ENCODE measurements at places on chromosomes 3 and 15.

GRCh38 chr3:141164852-141165251, 66.8 kb upstream of the PXYLP1 start:
- DNase-seq: no peak

DNA sequence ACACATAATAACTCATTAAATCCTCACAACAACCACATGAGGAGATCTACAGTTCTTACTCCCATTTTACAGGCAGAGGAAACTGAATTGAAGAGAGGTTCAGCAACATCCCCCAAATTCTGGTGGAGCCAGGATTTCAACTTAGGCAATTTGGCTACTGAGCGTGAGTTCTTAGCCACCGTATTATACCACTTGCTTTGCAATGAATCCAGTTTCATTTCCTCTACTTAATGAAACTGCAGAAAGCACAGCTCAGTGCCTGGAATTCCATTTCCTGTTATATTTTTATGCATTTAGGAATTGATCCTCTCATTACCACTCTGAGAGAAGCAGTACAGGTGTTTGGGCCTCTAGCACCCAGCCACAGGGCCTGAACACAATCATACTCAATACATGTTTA, 4.3 kb downstream of the ZNF860 start:
- no peak for DNase-seq

GRCh38 chr3:166445865-166446264, 608.6 kb upstream of the BCHE start:
- DNase-seq: no peak

DNA sequence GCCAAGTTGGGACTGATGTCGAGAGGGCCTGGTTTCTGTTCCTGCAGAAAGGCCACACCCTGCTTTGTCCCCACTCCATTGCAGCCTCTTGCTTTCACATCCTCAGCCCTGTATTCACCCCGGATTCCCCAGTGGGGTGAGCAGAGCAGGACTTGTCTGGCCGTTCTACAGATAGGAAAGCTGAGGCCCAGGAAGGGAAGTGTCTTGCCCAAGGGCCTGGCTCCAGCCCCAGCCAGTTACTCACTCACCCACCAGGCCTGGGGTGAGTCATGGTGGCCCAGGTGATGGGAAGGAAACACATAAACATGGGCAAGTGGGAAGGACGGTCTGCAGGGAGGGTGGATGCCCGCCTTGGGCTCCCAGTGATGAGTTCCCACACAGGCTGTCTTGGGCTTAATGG, 6.1 kb upstream of the DUSP7 start:
- DNase-seq: peak; percentile 26

GRCh38 chr3:52530918-52531826, 2.5 kb downstream of the NT5DC2 start:
- DNase-seq: no peak

DNA sequence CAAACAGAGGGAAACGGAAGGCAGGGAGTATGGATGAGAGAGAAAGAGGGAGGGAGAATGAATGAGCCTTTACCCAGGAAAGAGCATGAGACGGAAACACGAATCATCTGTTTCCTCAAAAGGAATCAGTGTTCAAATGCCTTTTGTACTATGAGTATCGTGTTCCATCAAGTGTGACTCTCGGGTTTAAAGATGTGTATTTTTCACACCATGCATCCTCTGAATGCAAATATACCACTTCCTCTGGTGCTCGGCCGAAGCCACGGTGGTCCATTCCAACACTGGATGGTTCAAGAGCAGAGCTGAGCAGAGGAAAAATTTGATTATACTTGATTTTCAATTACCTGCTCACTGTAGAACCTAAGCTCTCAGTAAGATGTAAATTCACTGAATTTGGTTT, 505.1 kb downstream of the MECOM start:
- no peak for DNase-seq

- no peak for DNase-seq
These were observed 107.0 kb downstream of the RPLP1 start for GRCh38 chr15:69559440-69560190.

DNA sequence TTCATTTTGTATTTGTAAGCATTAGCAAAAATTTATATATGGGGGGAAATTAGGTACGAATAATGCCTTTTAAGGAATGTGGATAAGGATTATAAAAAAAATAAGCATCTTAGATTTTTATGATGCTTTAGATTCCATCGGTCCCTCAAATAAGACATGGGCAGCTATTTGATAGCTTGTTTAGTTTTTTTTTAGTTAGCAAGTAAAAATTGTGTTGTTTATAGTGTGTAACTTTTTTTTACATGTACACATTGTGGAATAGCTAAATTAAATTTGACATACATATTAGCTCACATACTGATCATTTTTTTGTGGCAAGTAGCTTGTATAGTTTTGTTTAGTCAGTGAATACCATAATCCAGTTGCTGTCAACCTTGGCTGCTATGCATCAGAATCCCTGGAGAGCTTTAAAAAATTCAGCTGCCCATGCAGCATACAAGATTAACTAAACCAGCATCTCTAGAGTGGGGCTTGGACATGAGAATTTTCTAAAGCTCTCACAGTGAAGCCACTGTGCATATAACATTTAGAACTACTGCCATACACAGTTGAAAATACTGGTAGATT, 53.9 kb downstream of the TMOD3 start:
- DNase-seq: no peak

DNA sequence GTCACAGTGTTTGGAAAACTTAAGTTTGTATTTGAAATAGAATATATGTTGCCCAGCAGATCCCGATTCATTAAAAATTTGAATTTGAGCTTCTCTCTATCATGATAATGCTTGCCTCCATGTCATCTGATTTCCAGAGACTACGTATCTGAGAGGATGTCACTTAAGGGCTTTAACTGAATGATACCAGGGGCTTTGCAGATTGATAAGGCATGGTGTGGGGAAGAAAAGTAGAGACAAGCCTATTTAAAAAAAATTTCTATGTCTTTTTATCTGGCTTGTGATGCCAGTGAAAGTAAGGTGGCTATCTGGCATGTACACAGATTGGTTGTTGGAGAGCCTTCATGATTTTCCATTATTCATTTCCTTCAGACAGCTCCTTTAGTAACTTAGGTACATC, 72.7 kb downstream of the UBE2E2 start:
- no peak for DNase-seq

- no peak for DNase-seq
These were observed 74.1 kb downstream of the DIPK2A start for GRCh38 chr3:144045766-144046165.

- peak; percentile 80 for DNase-seq
These were observed 249.2 kb downstream of the OPA1 start for GRCh38 chr3:193842029-193842798.

GRCh38 chr3:165451371-165452070, 255.3 kb upstream of the SLITRK3 start:
- no peak for DNase-seq

- no peak for DNase-seq
These were observed 24.0 kb downstream of the AMOTL2 start for GRCh38 chr3:134350266-134350665.

DNA sequence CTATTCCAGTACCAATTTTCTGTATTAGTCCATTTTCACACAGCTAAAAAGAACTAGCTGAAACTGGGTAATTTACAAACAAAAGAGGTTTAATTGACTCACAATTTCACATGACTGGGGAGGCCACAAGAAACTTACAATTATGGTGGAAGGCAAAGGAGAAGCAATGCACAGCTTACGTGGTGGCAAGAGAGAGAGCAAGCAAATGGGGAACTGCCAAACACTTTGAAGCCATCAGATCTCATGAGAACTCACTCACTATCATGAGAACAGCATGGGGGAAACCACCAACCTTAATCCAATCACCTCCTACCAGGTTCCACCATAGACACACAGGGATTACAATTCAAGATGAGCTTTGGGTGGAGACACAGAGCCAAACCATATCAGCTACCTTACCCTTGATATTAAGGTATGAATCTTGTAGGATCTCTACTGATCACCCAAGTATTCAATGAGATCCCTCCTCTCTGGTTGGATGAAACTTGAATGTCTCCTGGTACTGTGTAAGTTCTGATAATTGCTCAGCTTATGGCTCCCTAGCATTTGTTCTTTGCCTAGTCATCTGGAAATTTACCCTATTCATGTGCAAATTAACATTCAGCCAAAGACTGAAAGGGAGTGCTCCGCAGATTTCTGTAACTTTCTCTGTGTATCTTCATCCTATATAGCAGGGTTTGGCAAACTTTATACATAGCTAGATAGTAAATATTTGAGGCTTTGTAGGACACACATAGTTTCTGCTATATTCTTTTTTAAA, 38.9 kb downstream of the MYL3 start:
- DNase-seq: no peak

- no peak for DNase-seq
These were observed 58.7 kb upstream of the BCHE start for GRCh38 chr3:165895919-165896318.

DNA sequence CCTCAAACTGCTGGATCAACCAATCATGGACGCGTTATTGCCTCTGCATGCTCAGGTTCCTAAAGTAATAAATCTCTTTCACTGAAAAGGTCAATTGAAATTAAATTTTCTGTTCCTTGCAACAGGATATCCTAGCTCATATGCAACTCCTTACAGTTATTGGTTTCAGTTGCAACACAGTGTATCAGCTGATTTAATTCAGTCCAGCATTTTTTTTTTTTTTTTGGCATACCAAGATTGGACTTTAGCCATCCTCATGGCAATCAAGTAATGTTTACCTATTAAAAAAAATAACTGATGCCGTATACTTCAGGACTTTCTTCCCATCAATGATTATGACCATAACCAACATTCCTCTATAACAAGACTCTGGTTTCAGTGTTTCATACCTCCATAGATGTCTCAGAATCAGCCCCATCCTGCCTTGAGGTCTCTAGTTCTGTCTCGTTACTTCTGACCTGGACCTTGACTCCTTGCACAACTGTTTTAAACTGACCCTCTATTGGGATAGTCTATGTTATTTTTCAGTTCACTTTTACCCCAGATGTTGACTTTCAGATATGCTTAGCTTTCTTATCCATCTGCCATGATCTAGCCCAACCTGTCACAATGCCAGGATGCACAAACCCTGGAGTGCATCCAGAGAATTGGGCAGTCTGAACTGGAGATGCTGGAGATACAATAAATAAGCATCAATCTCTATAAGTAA, 265.0 kb upstream of the GADL1 start:
- no peak for DNase-seq

GRCh38 chr15:53917109-53917508, 61.1 kb upstream of the UNC13C start:
- DNase-seq: no peak

DNA sequence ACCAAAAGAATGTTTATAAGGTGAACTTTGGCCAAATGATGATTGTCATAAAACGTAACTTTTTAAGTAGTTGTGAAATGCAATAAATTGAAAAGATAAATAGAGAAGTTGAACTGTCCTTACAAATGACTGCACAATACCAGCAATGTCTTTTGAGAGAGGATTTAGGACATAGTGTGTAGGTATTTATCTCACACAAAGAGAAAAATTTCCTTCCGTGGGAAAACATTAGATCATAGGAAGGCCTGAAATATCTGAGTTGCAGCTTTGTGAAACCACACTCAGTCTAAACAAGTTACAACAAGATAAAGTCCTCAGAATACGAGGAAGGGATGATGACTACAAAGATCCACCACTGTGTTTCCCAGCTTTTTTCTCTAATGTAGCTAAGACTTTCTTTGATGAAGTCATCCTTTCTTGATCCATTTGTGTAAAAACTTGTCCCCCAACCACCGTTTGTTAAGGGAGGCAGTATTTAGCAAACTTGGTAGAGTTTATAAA, 16.0 kb downstream of the ROBO2 start:
- DNase-seq: no peak

DNA sequence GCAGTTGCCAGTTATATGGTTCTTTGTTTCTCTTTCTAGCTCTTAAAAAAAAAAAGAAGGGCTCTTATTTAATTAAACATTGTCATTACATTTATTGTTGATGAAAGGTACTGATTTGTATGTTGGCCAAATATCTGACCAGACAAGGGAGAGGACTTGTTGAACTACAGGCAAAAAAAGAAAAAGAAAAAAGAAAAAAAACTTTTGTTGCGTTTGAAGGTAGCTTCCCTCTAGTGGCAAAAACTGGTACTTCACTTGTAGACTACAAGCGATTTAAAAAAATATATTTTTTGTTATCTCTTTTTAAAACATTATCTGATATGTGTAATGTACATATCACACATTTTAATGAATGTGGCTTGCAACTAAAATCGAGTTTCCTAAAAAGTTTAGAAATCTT, 280.6 kb downstream of the ROBO2 start:
- DNase-seq: no peak

- DNase-seq: no peak
These were observed 60.4 kb downstream of the IL12A start for GRCh38 chr3:160049038-160049437.

DNA sequence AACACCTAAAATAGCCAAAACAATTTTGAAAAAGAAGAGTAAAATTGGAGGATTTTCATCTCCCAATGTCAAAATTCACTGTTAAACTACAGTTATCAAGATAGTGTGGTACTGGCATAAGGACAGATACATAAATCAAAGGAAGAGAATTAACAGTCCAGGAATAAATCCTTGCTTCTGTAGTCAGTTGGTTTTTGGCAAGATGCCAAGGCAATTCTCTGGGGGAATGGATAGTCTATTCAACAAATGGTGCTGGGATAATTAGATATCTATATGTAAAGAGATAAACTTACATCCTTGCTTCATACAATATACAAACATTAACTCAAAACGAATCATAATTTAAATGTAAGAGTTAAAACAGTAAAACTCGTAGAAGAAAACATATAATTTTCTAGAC, 57.9 kb upstream of the SELENOK start:
- DNase-seq: no peak

- no peak for DNase-seq
These were observed 5.1 kb downstream of the GP9 start for GRCh38 chr3:129065720-129066073.

DNA sequence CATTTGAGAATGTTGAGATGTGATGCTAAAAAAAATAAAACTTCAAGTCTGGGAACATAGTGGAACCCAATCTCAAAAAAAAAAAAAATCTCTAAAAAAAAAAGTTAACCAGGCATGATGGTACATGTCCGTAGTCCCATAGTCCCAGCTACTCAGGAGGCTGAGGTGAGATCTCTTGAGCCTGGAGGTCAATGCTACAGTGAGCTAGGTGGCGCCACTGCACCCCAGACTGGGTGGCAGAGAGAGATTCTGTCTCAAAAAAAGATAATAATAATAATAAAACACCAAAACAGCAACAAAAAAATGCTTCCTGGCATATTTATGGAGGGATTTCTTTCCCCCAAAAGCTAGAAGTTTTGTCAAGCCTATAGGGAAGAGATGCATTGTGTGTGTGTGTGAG, 361.6 kb downstream of the ROBO1 start:
- no peak for DNase-seq

- DNase-seq: no peak
These were observed 26.7 kb upstream of the LRTM1 start for GRCh38 chr3:54954521-54954920.

Data from SIG-M5 (cell line).